Coronary artery (tissue), 2 donors: ENCODE measurements at places on chromosomes 6 and 20.

- DNase-seq = no peak
These were observed 6.9 kb upstream of the POM121L2 start for GRCh38 chr6:27318973-27319372.

- DNase-seq = no peak
These were observed 6.3 kb upstream of the RNF144B start for GRCh38 chr6:18380851-18381250.

GRCh38 chr20:13223736-13224520, 2.9 kb downstream of the ISM1 start:
- no peak for DNase-seq

DNA sequence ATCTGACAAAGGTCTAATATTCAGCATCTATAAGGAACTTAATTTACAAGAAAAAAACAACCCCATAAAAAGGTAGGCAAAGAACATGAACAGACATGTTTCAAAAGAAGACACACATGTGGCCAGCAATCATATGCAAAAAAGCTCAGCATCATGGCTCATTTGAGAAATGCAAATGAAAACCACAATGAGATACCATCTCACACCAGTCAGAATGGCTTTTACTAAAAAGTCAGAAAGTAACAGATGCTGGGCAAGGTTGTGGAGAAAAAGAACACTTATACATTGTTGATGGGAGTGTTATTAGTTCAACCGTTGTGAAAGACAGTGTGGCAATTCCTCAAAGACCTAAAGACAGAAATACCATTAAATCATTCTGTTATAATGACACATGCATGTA, 289.9 kb upstream of the MMS22L start:
- DNase-seq = no peak

- DNase-seq = no peak
These were observed 17.5 kb upstream of the CDH22 start for GRCh38 chr20:46325789-46326188.
